A549 (cell line): ENCODE measurements at places on chromosomes 1 and 21.

- no peak for DNase-seq
These were observed 166.8 kb downstream of the BACH1 start for GRCh38 chr21:29465546-29465945.

DNA sequence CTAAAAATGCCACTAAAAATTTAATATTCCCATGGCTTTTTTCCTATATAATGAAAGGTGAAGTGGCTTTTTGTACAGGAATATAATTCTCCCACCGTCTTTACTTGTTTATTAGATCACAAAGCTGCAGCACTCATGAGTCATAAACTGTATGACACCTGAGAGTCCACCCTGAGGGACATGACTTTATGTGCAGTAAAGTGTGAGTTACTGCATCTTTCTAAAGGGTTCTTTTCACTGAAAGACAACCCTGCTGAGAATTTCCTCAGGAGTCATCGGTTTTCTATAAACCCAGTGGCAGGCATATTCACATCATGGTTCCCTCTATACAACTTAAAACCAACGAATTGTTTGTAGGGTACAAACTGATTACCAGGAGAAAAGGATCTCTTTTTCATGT is 77.4 kb downstream of the APP start:
- no peak for DNase-seq

DNA sequence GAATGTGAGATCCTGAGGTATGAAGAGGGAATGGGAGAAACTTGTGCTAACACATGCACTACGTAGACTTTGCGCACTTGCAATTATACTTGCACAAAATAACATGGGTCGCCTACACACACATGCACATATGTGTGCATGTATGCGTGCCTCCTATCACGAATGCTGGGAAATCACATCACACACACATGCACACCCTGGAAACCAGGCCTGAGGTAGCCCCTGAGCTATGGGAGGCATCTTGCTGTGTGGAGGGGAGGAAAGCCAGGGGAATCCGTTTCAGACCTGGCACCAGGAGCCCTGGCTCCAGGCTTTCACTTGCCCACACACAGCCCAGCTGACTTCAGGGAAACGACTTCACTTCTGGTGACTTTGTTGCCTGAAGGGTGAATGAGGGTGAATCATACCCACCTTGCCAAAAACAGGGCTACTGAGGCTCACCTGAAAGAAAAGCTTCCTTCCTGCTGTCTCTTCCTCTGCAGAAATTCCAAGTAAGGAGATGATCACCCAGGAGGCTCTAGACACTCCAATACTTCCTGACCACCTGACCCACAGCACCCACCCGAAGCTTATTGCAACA is 136.0 kb upstream of the NGF start:
- DNase-seq, result no peak

- no peak for DNase-seq
These were observed 873 bp upstream of the COL6A1 start for GRCh38 chr21:45980697-45981096.
